ENCODE measurements at places on chromosomes 7 and 10.

- DNase-seq: no peak
Observed at GRCh38 chr7:12074889-12075288, 136.2 kb upstream of the TMEM106B start.

- DNase-seq: peak; percentile 64
Observed at GRCh38 chr10:19815731-19816410, 361 bp upstream of the PLXDC2 start.

DNA sequence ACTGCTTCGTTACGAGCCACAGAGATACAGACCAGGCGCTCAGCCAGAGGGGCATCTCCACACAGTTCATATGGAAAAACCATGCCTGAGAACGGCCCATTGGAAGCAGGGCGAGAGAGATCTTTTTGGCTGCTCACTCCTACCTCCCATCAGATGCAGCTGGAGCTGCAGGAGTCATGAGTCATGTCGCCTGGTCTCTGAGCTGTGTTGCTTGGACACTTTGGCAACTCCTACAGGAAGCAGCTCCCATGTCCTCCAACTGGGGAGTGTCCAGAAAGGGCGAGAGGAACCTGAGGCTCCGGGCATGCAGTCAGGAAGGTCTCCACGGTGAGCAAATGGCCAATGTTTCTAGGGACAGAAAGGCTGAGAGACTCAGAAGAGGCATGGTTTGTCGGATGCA, 24.9 kb downstream of the INSIG1 start:
- no peak for DNase-seq

DNA sequence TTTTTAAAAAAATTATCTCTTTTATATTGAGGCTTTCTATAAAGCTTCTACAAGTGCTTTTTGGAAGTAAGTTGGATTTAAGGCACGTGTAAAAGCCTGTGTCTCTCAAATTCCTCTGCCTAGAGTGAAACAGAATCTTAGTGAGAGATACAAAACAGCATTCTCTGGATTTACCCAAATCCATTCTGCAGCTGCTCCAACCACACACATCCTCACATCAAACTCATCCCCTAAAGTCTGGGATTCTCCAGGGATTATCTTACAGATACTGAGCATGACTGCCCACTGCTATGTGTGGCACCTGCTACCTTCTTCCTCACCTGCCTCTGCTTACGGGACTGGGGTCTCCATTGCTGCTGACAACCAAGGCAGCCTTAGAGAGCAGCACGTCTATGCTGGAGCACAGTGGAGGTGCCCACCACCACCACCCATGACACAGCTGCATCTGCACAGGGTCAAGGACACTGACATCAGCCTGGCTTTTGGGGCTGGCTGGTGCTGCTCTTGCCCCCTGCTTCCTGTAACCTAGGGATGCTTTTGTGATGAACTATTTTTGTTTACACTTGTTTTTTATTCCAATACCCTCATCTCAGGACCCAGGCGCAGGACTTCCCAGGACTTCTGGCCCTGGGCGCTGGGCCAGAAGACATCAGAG, 139.2 kb upstream of the NAMPT start:
- no peak for DNase-seq

- DNase-seq: no peak
Observed at GRCh38 chr10:34290412-34291081, 524.5 kb downstream of the PARD3 start.

DNA sequence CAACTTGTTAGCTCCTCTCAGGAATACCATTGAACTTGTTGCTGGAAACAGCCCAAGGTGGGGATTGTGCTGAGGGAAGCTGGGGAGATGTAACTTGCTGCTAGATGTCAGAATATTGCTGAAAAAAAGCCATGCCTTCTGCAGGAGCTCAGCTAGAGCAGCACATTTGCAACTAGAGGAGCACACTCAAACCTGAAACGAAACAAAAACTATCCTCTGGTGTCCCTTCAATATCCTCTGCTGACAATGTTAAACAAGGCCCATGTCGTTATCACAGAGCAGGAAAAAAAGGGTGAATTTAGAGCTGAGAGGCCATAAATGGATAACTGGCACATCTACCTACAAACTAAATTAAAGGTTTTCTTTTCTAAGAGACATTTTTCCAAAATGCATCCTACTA, 53.7 kb upstream of the MACC1 start:
- DNase-seq: no peak

GRCh38 chr10:108850138-108850854, 1073.0 kb downstream of the XPNPEP1 start:
- DNase-seq: no peak

DNA sequence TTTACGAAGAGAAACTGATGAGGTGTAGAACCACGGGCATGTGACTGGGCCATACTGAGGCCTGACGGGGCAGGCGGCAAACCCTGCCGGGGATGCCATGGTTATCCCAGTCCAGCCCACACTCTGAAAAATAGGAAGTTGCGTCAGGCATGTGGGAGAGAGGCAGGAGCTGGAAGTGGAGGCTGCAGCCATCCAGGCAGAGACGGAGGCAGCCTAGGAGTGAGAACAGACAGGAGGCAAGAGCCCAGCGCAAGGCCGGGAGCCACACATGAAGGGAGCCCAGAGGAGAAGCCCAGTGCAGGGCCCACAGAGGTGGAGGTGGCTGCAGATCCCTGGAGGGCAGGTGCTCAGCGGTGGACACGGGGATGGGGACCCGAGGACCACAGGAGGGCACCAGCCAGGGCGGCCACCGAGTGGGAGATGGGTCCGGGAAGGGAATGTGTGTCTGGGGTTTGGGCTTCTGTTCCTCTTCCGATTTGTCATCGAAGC, 175.2 kb upstream of the PPP2R2D start:
- DNase-seq: no peak

DNA sequence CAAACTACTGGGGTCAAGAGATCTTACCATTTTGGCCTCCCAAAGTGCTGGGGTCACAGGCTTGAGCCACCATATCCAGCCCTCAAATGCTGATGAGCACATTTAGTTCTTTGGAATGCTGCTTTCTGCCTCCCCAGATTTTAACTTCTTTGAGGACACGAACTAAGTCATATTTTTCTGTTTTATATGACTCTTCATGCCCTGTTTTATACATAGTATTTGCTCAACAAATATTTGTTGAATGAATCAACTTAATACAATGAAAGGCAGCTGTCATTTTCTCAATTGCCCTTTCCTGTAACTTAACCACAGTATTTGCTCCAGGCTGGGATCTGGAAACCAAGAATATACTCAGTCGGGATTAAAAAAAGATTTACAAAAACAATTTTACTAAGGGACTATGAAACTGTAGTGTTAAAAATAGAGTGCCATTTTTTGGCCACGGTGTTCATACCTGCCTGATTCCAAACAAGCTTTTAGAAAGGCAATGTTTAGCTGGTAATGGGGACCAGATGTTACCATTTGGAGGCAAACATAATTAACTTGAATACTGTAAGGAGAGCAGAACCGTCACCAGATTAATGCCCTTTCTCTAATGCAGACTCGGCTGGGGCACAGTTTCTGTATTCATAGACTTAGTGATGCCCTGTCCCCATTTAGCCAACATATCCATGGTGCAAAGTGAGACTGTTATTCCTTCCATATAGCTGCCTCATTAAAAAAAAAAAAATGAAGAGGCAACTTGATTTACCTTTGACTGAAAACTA, 117.6 kb downstream of the NRP1 start:
- no peak for DNase-seq

DNA sequence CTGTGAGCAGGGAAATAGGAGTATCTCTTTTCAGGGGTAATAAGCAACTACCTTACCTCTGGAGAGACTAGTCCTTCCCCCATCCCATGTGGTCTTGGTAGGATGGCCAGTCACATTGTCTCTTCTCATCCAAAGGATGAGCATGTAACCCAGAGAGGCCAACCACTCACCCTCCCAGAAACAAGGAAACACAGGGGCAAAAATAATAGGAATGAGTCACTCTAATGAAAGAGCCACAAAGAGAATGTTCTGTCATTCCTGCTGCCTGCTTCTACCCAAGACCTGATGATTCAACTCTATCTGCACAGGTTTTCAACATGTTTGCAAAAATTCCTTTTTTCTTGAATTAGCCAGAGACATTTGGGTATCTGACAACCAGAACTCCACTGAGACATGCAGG, 99.3 kb upstream of the NFE2L3 start:
- DNase-seq: no peak

GRCh38 chr7:69957661-69958060, 359.4 kb downstream of the AUTS2 start:
- DNase-seq: no peak

- DNase-seq: no peak
Observed at GRCh38 chr7:44762300-44762699, 13.7 kb downstream of the ZMIZ2 start.

GRCh38 chr10:58177362-58177947, 90.2 kb downstream of the IPMK start:
- DNase-seq: no peak

DNA sequence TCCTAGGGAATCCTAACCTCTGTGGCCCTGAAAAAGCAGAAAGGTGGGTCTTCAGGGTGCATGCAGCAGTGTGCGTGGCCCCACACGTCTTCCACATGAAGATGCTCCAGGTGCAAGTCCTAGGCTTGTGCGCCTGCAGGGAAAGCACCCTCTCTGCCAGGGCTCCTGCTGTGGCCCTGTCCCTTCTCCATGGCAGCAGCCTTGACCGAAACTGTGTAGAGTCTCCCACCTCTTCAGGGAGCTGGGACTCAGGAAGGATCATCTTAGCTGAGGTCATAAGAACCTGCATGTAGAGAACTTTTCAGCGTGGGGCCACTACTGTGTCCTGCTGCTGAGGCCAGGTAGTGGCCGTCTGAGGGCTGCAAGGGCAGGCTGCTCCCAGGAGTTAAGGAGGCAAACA, 6.3 kb upstream of the CSGALNACT2 start:
- DNase-seq: no peak

DNA sequence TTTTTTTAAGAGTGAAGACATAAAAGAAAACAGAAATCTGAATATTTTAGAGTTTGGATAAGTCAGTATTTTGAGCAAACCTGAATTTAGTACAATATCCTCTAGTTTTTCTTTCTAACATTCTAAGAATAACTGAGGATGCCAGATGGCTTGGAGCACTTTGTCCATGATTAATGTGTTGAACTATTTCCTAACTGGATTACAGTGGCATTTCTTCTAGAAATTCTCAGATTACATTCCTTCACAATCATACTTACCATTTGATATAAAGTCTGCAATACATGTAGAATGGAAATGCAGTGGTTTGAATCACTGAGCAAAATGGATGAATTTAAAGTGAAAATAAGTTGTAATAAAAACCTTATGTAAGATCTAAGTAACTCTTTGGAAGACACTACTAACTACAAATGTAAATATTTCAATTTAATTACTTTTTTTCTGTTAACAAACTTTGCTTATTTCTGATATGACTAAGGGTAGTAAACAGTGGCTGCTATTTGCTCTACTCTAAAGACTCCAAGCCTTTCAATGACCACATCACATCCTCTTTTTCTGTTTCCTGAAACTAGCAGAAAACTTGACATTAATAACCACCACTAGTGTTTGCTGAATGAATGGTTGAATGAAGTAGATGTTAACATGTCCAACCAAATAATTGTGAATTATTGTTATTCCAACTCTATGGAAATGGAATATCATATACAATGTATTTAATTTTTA, 102.8 kb downstream of the PRKG1 start:
- DNase-seq: no peak

- no peak for DNase-seq
Observed at GRCh38 chr10:95982200-95982599, 61.2 kb upstream of the CCNJ start.

GRCh38 chr10:22374489-22375126, 29.3 kb downstream of the SPAG6 start:
- no peak for DNase-seq

- DNase-seq: no peak
Observed at GRCh38 chr7:4078580-4078979, 603.5 kb upstream of the FOXK1 start.

DNA sequence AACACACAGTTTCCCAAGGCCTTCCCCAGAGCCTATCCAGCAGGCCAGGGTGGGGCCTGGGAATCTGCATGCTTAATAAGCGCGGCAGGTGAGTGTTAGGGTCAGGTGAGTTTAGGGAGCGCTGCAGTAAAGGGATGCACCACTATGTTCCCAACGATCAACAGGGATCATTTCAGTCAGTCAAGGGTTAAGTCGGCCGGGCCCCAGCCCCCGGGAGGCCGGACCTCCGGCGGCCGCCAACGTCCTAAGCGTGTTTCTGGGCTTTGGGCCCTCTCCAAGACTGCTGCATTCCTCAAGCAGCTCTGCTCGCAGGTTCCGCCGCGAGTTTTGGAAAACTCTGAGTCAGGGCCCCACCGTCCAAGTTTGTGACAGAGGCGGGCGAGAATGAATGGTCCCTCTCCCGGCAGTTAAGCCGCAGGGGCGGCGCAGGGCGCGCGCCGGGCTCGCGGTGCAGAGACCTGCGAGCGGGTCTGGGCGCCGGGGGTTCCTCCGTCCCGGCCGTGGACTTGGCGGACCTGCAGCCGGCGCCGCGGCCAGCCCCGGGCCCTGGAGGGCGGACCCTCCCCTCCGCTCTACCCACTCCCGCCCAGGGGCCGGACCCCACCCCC, 81.6 kb downstream of the ARHGAP22 start:
- peak; percentile 36 for DNase-seq

- no peak for DNase-seq
Observed at GRCh38 chr10:4080225-4080805, 295.3 kb upstream of the KLF6 start.

DNA sequence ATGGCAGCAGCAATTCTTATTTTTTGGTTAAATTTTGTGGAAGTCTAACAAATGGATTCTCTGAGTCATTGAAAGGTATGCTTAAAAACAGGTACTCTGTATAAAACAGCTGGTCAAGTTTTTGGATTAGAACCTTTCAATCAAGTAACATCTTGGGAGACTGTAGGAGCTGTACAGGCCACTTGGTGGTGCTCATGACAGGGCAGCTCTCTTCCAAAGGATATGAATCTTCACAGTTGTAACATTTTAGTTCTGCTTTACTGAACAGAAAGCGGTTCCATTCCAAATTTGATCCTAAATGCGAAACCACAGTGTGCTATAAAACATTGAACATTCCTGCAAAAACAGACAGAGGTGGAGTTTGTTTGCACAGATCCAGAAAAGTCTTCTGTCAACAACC, 44.5 kb upstream of the AGR3 start:
- no peak for DNase-seq

- peak; percentile 78 for DNase-seq
Observed at GRCh38 chr7:150368884-150369747, 494 bp downstream of the REPIN1 start.

- DNase-seq: no peak
Observed at GRCh38 chr7:17181482-17181881, 117.0 kb upstream of the AHR start.

DNA sequence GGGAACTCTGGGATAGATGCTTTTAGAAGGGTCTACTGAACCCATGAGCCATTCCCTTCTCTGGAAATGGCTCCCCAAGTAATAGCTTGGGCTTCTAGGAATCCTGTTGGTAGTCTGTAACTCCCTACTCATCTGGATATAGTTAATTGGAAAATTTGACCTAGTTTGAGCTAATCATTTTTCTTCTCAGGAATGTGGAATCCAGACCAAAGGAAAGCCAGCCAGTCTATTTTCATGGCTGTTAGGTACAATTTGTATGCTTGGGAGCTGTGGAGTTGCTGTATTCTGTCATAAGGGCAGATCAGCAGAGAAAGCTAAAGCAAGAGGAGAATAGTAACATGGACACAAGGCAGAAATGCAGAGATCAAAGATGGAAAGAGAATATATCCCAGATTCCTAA, 71.6 kb upstream of the C1GALT1 start:
- DNase-seq: no peak

GRCh38 chr7:40341836-40342235, 207.0 kb downstream of the SUGCT start:
- no peak for DNase-seq

Measured in head of caudate nucleus (tissue), 42 donors.